ENCODE measurements at places on chromosomes 3 and 15.

DNA sequence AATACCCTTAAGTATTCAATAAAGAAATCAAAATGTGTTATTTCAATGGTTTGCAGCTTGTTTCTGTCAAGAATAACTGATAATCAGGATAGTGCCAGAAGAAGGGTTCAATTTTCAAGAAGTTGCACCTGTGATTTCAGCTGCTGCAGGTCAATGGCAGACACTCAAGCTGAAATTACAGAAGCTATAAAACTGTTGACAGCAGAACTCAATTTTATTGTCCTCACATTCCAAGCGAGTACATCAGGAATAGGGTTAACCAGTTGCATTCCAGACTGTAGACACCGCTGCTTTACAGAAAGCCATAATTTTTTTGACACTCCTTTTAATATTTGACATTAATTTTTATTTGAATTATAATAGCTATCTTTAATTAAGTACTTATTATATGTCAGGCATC, 364.1 kb downstream of the CGGBP1 start:
- DNase-seq, result peak; percentile 6

DNA sequence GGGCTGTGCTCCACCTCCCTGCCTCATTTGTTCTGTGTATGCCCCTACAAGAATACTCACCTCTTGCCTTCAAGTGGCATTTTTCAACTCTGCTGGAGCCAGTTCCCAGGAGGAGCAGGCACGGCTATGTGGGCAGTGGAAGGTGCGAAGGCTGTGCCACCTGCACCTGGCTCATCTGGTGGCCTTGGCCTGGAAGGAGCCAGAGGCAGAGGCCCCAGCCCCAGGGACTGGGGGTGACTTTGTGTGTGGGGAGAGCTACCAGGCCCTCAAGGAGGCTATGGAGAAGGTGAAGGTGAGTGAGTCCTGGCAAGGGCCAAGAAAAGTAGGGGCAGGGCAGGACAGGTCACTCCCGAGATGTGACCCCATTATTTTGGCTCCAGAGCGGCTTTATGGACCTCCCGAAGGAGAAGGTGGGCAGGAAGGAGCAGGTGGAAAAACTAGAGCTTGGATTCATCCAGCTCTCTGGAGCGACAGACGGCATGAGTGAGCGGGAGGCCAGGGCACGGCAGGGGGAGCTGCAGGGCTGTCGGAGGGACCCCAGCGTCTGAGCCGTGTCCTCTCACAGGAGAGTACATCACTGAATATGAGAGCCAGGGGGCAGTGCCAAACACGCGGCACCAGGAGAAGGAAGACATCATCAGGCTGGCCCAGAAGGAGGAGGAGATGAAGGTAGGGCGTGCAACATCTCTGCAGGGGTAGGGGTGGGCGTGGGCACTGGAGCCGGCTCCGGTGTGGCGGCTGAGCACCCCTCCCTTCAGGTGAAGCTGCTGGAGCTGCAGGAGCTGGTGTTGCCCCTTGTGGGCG, 57.3 kb upstream of the UBE2Q2 start:
- DNase-seq, result no peak

DNA sequence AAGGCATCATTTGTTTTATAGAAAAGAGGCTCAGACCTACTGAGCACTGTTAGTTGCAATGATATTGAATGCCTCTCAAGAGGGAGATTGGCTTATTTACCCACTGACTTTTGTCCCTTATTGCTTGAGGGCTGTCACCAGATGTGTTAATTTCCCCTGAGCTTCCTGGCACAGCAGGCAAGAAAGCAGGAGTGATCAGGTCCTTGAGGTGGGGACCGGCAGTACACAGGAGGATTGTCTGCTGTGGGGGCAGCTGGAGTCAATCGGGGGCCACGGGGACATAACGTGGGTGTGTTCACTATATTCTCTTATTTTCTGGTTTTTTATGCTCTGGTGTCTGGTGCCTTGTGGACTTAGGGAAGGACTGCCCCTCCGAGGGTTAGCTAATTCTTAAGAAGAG, 44.6 kb downstream of the GASK1A start:
- DNase-seq, result no peak

- no peak for DNase-seq
Observed at GRCh38 chr3:184968115-184968514, 156.1 kb downstream of the VPS8 start.

GRCh38 chr3:52228266-52228665, 2.8 kb upstream of the TLR9 start:
- DNase-seq, result no peak

DNA sequence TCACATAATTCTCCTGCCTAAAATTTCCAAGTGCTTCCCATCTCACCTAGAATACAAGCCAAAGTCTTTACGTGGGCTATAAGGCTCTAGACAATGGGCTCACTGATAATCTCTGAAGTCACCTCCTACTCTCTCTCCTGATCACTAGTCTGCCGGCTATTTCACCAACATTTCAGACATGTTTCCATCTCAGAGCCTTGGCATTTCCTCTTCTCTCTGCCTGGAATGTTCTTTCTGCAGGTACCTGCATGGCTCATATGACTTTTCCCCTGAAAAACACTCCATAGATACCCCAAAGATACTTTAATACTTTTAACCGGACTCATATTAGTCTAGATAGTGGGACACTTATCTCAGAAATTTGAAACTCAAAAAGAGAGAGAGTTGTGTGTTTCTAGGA, 32.7 kb downstream of the CD200 start:
- DNase-seq, result no peak

DNA sequence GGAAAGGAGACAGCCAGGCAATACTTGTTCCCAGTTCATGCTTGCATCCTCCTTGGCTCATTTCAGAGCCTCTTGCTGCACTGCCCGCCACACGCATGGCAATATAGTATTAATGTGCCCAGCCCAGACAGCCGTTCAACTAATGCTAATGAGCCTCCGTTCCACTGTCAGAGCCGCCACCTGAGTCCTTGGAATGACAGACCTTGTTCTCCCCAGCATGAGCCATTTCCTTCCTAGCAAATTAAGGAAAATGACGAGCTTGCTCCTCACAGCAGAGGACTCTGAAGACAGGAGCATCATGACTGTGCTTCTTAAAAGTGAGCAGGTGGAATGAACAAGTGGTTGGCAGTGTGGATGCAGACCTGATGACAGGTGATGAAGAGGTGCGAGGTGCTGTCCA, 10.8 kb upstream of the LRRC15 start:
- no peak for DNase-seq

DNA sequence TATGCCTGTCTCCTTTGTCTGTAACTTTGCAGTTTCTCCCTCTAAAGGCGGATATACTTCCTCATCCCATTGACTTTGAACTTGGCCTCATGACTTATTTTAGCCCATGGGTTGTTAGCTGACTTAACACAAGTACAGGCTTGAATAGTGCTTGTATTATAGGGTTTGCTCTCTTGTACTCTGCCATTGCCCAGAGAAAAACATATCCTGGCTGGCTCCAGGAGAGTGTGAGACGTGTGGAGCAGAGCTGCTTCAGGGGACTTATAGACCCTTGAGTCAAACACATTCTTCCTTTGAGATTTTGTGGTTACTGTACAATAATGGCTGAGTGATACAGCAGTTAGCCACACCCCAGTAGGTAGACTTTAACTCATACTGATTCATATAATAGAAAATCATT, 124.0 kb downstream of the RAP2B start:
- DNase-seq, result no peak

DNA sequence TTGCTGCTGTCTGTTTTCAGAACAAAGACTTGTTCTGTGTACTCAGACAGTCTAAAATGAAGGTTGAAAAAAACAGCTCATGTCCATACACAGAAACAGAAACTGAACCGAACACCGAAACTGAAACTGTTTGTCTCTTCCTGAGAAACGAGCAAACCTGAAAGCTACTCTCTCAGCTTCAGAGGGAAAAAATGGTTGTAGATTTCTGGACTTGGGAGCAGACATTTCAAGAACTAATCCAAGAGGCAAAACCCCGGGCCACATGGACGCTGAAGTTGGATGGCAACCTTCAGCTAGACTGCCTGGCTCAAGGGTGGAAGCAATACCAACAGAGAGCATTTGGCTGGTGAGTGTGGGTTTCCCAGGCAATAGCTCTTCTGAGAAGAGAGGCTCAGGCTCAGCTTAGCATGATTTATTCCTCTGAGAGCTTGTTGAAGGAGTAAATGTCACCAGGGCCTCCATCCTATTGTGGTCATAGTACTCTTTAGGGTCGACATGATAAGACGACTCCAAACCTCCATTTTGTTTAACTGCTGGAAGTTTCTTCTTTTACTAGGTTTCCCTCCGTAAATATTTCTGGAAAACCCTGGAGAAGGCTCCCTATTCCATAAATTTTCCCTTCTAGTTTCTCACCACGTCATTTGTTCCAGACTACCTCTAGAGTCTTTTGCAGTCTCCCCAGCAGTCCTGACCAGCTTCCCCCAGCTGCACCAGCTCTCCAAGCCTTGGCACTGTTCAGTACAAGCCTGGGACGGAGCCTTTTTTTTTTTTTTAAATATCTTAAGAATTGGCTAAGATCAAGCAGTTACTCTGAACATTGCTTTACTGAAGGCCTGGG, at the start of gene RTP4:
Gene RTP4 (plus strand): TSS at position 135 of the 838 bp plus-strand sequence. CDS start 57 bp downstream, at position 192.
- DNase-seq, result no peak

GRCh38 chr3:169133178-169134161, 530.0 kb downstream of the MECOM start:
- no peak for DNase-seq

DNA sequence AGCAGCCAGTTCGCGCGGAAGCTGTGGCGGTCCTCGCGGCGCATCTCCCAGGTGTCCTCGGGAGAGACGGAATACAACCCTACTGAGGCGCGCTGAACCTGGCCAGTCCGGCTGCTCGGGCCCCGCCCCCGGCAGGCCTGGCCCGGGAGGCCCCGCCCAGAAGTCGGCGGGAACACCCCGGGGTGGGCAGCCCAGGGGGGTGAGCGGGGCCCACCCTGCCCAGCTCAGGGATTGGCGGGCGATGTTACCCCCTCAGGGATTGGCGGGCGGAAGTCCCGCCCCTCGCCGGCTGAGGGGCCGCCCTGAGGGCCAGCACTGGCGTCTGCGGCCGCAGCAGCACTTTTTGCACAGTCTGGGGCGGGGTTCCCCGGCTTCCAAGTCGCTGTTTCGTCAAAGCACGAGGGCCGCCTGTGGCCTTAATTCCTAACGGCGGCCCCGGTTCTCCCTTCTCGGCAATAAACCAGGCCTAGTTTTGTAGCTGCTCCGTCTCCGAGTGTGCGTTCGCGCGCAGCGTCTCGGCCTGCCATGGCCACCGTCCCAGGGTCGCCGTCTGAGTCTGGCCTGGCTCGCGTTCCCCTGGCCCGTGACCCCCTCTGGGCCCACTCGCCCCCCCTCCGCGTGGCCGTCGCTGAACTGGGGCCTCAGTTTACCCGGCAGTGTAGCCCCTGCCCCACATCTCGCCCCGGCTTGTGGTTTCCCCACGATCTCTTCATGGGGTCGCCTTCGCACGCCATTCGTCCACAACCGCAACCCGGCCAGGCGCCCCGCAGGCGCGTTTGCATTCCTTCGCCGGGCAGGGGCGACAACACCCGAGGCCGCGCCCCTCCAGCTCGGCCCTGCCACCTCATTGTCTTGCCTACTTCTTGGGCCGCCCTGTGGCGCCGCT, 30.0 kb downstream of the NBEAL2 start:
- peak; percentile 97 for DNase-seq

- no peak for DNase-seq
Observed at GRCh38 chr3:186787642-186788481, 4.5 kb downstream of the EIF4A2 start.

- no peak for DNase-seq
Observed at GRCh38 chr3:184595726-184596125, 34.1 kb downstream of the EPHB3 start.

GRCh38 chr15:37111427-37111717, 11.0 kb upstream of the MEIS2 start:
- no peak for DNase-seq

GRCh38 chr15:77421370-77421700, 647 bp downstream of the HMG20A start:
- no peak for DNase-seq

DNA sequence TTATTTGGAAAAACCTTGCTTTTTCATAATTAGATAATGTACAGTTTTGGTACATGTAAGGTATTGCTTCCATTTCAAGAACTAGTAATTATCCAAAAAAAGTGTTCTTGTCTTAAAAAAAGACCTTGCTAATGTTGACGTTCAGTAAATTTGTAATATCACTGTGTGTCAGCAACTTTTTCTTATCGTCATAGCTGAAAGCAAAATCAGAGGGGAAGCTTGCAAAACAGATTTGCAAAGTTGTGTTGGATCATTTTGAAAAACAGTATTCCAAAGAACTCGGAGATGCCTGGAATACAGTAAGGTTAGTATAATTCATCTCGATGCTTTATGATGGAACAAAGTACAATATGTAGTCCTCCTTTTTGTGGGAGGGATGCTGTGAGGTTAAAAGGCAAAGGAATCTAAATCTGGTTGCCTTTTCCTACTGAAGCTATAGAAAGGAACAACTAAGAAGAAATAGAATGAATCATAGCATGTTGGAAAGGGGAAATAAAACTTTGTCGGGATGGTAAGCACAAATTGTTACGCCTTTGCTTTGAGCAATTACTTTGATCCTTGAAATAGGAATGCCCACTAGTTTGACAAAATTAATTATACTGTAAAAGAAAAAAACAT, 1.5 kb downstream of the NSUN3 start:
- DNase-seq, result no peak

- DNase-seq, result no peak
Observed at GRCh38 chr3:13276438-13277195, 143.5 kb downstream of the NUP210 start.

GRCh38 chr3:143531101-143531500, 317.2 kb downstream of the SLC9A9 start:
- DNase-seq, result no peak

DNA sequence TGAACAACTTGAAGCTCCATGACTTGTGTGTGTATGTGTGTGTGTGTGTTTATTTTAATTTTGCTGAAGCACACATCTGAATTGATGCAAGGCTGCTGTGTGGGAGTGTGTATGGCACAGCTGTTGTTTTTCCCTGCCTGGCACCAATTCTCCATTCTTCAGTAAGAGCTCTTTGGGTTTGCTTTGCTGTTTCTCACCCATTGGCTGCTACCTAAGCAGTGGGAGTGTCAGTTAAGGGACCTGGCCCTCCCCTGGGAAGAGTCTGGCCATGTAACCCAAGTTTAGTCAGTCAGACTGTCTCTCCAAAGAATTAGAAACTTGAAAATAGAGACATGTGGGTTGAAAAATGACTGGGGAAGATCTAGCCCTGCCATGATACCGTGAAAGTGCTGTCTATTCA, 126.2 kb upstream of the SYNPR start:
- DNase-seq, result no peak

- DNase-seq, result no peak
Observed at GRCh38 chr3:72888546-72889309, 882 bp downstream of the GXYLT2 start.

DNA sequence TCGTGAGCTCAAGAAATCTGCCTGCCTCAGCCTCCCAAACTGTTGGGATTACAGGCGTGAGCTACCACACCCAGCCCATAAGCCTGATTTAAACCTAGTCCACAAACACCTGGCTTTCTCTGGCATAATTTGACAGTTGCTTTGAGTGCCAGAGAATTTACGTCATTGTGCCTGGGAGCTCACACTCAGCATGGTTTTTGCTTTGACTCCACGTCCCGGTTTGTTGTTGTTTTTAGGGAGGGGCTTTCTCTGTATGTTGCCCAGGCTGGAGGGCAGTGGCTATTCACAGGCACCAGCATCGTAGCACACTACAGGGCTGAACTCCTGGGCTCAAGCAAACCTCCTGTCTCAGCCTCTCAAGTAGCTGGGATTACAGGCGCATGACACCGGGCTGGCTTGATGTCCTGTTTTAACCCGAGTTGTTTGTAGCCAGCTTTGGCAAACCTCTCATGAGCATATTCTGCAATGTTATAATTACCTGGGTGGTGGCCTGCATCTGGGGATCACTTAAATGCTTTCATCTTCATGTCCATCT, 32.7 kb downstream of the CEMIP start:
- DNase-seq, result no peak

Measured in HuH-7 (cell line).